COLO829 (cell line): ENCODE measurements at places on chromosomes 16 and 17.

- DNase-seq = no peak
Observed at GRCh38 chr17:70533427-70533826, 364.1 kb downstream of the KCNJ2 start.

- DNase-seq = peak; percentile 3
Observed at GRCh38 chr17:71260366-71260940, 860.4 kb upstream of the SOX9 start.

- no peak for DNase-seq
Observed at GRCh38 chr16:54937671-54938211, 7.1 kb downstream of the IRX5 start.

- no peak for DNase-seq
Observed at GRCh38 chr16:68490829-68491575, 42.7 kb upstream of the SMPD3 start.

DNA sequence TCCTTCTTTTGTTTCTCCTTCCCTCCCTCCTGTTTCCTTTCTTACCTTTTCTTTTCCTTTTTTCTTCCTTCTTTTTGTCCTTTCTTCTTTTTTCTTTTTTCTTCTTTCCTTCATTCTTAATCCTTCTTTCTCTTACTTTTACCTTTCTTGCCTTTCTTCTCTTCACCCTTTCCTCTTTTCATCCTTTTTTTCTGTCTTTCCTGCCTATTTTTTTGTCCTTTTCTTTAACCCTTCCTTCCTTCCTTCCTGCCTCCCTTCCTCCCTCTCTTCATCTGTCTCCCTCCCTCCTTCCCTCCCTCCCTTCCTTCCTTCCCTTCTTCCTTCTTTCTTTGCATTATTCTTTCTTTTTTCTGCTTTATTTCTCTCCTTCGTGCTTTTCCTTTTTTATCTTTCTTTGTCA, 160.7 kb downstream of the AXIN2 start:
- no peak for DNase-seq
